ENCODE measurements at places on chromosomes 12 and 14.
A peak's percentile ranks its signal among the peaks of the same experiment; 100 is the strongest.

- DNase-seq = no peak
These were observed 32.4 kb downstream of the TTC8 start for GRCh38 chr14:88856786-88857366.

DNA sequence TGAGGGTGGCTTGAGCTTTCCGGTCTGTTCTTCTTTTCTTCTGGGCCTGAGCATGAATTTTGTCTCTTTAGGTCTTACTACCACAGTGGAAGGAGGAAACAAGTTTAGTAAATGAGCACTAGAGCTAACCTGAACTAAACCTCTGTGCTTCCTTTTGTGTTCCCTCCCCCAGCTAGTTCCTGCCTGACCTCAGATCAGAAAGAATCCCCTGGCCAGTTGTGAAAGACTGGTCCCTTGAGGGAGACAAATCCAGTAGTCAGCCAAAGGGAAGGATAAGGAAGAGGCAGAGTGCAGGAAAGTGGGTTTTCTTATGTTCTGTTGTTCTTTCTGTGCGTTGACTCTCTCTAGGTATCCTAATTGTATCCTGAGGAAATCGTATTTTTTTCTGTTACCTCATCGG lies 17.5 kb downstream of the ZNF664 start:
- no peak for DNase-seq

- no peak for DNase-seq
These were observed 969.7 kb upstream of the USP15 start for GRCh38 chr12:61290473-61290872.

DNA sequence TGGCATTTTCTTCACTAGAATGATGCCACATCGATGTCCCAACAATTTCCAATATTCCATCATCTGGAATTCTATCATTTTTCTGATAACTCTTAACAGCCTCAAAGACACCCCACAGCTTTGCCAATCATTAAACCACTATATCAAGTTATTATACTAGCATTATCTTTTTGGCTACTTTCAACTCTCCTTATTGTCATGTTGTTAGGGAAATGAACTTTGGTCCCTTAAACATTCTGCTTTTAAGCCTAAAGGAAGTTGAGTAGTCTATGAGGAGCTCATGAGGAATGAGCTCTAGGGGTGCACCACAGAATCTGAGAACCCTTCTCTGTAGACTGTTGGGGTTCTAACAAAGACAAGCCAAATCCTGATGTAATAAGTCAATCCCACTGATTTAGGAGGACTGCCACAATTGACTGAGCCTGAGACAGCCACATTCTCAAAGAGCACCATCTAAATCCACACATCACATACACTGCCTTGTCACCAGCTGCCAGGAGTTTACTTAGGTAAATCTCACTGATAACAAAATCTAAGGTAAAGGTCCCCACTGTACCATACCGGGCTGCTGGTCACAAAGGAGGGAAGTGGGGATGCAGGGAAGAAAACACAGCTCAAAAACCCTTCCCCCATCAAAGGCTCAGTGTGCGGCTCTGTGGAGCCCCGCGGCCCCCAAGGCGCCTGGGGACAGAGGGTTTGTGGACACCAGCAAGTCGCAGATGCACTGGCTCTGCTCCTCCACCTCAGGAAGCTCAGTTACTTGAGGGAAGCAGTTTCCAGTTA lies 58.2 kb downstream of the SETD3 start:
- DNase-seq = no peak

- DNase-seq = no peak
These were observed 24.3 kb downstream of the CALM1 start for GRCh38 chr14:90421001-90421631.

DNA sequence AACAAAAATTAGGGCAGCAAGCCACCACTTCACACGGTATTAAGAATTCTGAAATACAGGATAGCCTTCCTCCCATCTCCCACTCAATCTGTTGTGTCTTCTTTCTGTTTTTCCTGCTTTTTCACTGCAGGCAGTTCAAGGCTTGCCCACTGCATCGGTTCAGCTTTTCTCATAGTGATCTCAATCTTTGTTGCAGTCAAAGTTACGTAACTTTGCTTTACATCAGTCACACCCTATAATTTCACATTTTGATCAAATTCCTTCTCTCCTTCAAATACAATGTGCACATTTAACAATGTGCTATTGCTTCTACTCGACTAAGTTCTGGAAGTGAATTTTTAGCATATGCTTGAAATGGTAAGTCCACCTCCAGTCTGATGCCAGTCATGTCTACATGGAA lies 217.6 kb downstream of the EFCAB11 start:
- no peak for DNase-seq

- peak; percentile 88 for DNase-seq
These were observed 137.5 kb downstream of the NRXN3 start for GRCh38 chr14:78307671-78308070.

- DNase-seq = no peak
These were observed 384.9 kb upstream of the FOXG1 start for GRCh38 chr14:28381656-28382055.

DNA sequence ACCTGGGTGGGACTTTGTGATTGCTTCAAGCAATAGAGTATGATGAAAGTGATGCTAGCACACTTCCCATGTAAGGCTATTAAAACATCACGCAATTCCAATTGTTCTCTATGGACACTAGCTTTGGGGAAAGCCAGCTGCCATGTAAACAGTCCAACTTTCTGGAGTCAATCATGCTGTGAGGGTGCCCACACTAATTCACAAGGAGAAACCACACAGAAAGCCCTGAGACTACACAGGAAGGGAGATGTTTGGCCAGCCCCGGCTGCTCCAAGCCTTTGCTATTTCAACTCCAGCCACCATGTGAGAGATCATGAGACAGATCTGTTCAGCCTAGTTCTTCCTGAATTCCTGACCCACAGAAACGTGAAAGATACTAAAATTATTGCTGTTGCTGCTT lies 96.3 kb downstream of the ST8SIA1 start:
- no peak for DNase-seq

DNA sequence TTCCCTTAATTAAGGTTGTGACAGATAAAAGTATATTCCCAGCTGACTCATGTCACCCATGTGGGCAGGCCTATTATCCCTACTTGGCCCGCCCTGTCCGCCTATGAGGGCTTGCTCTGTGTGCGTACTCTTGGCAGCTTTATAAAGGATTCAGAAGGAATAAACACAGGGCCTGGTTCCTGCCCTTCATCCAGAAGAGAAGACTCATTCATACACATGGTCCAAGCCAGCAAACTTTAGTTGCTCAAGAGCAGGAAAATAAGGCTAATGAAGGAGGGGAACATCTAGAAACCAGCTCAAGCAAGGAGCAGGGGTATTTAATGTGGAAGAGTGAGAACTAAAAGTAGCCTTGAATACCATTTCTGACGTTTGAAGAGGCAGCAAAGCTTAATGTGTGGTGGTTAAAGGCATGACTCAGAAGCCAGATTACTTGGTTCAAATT lies 141.9 kb downstream of the CRADD start:
- DNase-seq = no peak

GRCh38 chr14:104090071-104090748 lies 4.7 kb downstream of the ASPG start:
- no peak for DNase-seq

GRCh38 chr12:38543151-38543550 lies 226.6 kb downstream of the ALG10B start:
- no peak for DNase-seq

DNA sequence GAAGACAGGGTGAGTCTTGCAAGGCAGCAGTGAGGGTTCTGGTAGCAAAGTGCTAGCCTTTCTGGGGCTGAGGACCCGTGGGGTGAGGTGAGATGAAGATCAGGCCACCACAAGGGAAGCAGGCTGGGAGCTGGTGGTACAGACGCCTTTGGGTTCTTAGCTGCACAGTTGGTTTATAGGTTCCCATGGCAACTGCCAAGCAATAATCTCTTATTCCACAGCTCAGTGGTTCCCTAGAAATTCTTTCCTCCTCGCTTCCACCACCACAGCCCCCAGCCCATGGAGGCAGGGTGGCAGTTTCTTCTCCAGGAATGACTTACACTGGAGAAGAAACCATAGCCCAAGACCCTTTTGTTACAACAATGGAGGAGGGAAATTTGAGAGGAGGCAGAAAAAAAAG lies 82.1 kb downstream of the CMKLR1 start:
- DNase-seq = no peak

- DNase-seq = no peak
These were observed 25.8 kb upstream of the TRHDE start for GRCh38 chr12:72246370-72246769.

- no peak for DNase-seq
These were observed 179.2 kb upstream of the DCN start for GRCh38 chr12:91361864-91362263.

GRCh38 chr12:126424696-126425095 lies 1359.5 kb downstream of the AACS start:
- no peak for DNase-seq
